ENCODE measurements at places on chromosomes 1 and 21. TPM values are rescaled to one million over a fixed set of nuclear protein-coding genes. Genes with fewer than 3 reads are reported as not detected.
A peak's percentile ranks its signal among the peaks of the same experiment; 100 is the strongest.

KIF26B gene
- 63.3 TPM for total RNA-seq

RGSL1 gene
- total RNA-seq, result not detected

OR2T35 gene
- total RNA-seq, result not detected

SYDE2 gene
- 42.4 TPM for total RNA-seq

DNA sequence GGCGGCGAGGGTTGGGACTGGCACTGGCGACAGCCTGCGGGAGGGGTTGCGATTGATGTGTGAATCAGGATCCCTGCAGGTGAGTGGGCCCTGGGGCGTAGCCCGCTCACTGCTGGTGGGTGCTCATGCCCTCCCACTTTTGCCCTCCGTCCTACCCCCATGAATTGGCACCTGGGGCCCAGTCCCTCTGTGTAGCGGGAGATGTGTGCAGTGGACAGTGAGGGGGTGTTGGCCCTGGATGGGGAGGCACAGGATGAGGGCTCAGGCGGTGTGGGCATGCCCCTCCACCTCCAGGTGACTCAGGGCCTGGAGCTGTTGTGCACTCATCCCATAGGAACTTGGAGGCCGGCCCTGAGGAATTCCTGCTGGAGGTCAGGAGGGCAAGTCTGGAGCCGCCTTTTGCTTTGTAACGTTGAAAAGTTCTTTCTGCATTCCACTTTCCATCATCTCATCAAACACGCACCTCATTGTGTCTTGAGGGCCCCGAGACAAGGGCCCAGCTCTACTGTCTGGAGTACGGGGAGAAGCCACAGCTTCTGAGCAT is 3.0 kb downstream of the PEAR1 start:
- no peaks in the 10 kb centered on the region for H3K36me3 ChIP-seq
- H3K4me1 ChIP-seq, result peaks cover 52% of the 10 kb centered on the region
- no peak overlapping the region for H3K4me3 ChIP-seq
- no peak for DNase-seq

- H3K4me3 ChIP-seq, result no peak overlapping the region
- H3K4me1 ChIP-seq, result peaks cover 5% of the 10 kb centered on the region
- no peak for DNase-seq
- no peak overlapping the region for H3K27ac ChIP-seq
- peaks cover 32% of the 10 kb centered on the region for H3K27me3 ChIP-seq
- no peaks in the 10 kb centered on the region for H3K36me3 ChIP-seq
Observed at GRCh38 chr1:154788886-154789285, 81.2 kb downstream of the KCNN3 start.

- no peak for DNase-seq
- no peaks in the 10 kb centered on the region for H3K36me3 ChIP-seq
- peaks cover 2% of the 10 kb centered on the region for H3K27me3 ChIP-seq
- no peak overlapping the region for H3K4me3 ChIP-seq
- no peaks in the 10 kb centered on the region for H3K4me1 ChIP-seq
Observed at GRCh38 chr21:34598931-34599400, 15.9 kb downstream of the RCAN1 start.

- no peaks in the 10 kb centered on the region for H3K27me3 ChIP-seq
- H3K4me1 ChIP-seq, result peaks cover 5% of the 10 kb centered on the region
- DNase-seq, result no peak
- H3K4me3 ChIP-seq, result no peak overlapping the region
- no peaks in the 10 kb centered on the region for H3K36me3 ChIP-seq
Observed at GRCh38 chr1:23013657-23014056, 2.0 kb downstream of the TEX46 start.

GRCh38 chr1:108082001-108082400 is 117.0 kb upstream of the VAV3 start:
- H3K4me1 ChIP-seq, result peaks cover 12% of the 10 kb centered on the region
- no peaks in the 10 kb centered on the region for H3K36me3 ChIP-seq
- H3K4me3 ChIP-seq, result no peak overlapping the region
- DNase-seq, result no peak

DNA sequence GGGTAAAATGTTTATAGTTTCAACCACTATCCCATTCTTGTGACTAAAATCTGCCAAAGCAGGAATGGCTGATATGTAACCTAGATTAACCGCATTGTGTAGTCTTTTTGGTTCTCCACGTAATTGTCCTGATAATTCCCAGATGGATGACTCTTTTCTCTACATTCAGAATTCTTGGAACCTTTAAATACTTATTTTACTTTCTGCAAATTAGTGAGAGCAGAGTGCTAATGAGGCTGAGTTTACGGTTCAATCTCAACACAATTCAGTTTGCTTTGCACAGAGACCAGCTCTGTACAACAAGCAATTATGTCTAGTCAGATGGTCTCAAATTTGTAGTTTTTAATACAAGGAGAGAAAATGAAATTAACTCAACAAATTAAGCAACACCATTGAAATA is 9.1 kb downstream of the CRB1 start:
- H3K4me3 ChIP-seq, result no peak overlapping the region
- no peak overlapping the region for H3K27ac ChIP-seq
- no peaks in the 10 kb centered on the region for H3K36me3 ChIP-seq
- DNase-seq, result no peak

GRCh38 chr1:40317394-40318074 is 448 bp upstream of the COL9A2 start:
- no peaks in the 10 kb centered on the region for H3K36me3 ChIP-seq
- no peak for DNase-seq
- peaks cover 12% of the 10 kb centered on the region for H3K4me1 ChIP-seq
- peak overlapping the region; percentile 60 for H3K4me3 ChIP-seq

DNA sequence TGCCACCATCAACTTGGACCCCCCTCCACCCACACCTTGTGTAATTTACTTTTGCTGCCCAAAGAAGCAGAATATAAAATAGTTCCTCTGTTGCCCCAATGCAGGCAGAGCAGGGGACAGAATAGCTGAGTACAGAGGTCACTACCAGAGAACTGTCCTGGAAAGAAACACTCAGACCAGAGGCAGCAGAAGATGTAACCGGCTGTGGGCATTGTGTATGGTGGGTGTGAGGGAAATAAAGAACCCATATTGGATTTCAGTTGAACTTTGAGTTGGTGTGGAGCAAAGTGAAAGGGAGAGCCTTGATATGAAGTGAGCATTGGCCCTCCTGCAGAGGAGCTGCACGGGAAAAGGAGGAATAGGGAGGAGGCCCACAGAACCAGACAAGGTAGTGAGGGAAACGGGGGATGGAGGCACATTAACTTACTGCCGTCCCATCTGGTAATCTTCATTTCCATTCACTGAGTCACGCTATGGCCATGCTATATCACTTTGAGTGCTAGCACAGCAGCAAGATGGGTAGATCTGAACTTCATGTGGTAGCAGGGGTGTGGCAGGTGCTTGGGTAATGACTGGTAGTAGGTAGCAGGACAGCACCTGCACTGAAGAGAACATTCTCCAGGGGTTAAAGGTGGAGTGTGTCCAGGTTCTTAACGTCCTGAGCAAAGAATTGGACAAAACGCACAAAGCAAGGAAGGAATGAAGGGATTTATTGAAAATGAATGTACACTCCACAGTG is 56.3 kb upstream of the FBXO28 start:
- H3K4me1 ChIP-seq, result no peaks in the 10 kb centered on the region
- no peak for DNase-seq
- no peak overlapping the region for H3K27ac ChIP-seq
- H3K27me3 ChIP-seq, result peaks cover 2% of the 10 kb centered on the region

GRCh38 chr1:205128050-205128449 is 6.3 kb upstream of the RBBP5 start:
- H3K36me3 ChIP-seq, result no peaks in the 10 kb centered on the region
- H3K27ac ChIP-seq, result no peak overlapping the region
- peaks cover under 1% of the 10 kb centered on the region for H3K4me1 ChIP-seq
- H3K27me3 ChIP-seq, result no peaks in the 10 kb centered on the region
- no peak overlapping the region for H3K4me3 ChIP-seq

DNA sequence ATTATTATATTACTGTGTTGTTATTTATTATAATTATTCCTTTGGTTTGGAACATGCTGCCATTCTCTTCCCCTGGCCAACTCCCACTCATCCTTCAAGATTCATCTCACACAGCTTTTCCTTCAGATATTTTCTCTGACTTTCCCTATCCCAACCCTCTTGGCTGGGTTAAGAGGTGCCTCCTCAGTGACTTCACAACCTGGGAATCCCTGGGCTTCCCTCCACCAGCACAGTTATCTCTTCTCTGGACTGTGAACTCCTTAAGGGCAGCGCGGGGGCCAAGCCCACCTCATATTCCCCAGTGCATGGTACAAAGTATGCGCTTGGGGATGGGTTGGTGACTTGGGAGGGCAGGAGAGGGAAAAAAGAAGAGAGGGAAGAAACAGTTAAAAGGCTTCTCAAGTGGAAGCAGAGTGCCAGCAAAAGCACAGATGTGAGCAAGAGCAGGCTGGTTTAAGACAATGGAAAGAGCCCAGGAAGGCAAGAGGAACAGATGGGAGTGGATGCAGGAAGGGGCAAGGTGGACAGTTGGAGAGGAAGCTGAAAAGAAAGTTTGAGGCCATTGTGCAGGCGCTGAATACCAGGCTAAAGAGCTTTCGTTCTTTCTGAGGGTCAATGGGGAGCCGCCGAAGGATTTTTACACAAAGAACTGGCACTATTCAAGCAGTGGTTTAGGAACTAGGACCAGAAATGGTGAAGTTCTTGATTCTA is 132.3 kb downstream of the BEND5 start:
- H3K36me3 ChIP-seq, result no peaks in the 10 kb centered on the region
- H3K27me3 ChIP-seq, result peaks cover 72% of the 10 kb centered on the region
- H3K4me3 ChIP-seq, result no peak overlapping the region
- no peak overlapping the region for H3K27ac ChIP-seq

- H3K27me3 ChIP-seq, result peaks cover 4% of the 10 kb centered on the region
- no peak for DNase-seq
- H3K4me3 ChIP-seq, result no peak overlapping the region
- no peaks in the 10 kb centered on the region for H3K36me3 ChIP-seq
- H3K4me1 ChIP-seq, result peaks cover 30% of the 10 kb centered on the region
- H3K27ac ChIP-seq, result peak overlapping the region; percentile 39
Observed at GRCh38 chr1:30807318-30808066, 49.9 kb upstream of the LAPTM5 start.
